HCEC 1CT (cell line): ENCODE measurements at places on chromosomes 1 and 21.

DNA sequence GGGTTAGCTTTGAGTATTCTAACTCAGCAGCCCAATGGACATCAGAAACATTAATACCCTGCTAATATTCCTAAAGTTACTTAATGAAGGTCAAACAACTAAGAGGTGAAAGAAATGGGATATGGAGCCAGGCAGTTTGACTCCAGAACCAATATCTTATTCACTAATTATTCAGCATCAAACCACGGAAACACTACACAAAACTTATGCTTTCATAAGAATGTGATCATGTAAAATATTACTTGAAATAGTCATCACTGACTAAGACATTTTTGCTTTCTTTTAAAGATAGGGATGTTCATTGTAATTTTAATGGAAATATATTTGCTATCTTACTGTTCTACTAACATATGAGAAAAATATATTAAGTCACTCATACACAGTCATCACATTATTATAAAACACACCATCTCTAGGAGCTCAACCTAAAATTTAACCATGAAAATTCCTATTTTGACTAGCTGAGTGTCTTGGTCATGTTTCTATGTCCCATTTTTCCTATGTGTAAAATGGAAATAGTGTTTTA, 240.9 kb downstream of the KCTD3 start:
- DNase-seq: peak; percentile 62

DNA sequence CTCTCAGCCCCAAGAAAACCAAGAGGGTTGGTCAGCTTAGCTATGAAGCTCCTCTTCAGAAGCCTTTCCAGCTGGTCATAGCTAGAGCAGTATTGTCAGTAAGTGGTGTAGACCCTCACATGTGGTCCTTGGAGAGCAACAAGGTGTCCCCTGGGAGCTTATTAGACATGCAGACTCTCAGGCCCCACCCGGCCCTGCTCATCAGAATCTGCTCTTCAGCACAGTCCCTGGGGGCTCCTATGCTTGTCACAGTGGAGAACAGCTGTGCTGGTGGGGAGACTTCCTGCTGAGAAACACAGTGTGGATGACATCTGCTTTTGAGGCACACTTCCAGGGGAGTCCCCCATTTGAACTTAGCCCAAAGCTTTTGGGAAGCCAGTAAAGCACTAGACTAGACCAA, 21.9 kb upstream of the NEK2 start:
- no peak for DNase-seq

DNA sequence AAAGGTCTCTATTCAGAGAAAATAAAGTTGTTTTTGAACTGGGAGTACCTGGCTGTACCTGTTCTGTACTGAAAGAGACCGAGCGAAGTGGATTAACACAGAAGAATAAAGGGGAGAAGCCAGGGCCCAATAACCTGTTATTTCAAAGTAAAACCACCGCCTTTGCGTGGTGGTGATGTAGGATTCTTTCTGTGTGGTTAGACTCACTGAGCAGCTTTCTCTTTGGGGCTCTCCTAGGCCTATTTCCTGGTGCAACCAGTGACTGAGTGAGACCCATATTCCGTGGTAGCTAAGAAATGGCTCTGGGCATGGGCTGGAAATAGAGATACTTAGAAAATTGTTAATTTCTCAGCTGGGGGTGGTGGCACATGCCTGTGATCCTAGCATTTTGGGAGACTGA, 99.9 kb downstream of the XCL2 start:
- DNase-seq: no peak

DNA sequence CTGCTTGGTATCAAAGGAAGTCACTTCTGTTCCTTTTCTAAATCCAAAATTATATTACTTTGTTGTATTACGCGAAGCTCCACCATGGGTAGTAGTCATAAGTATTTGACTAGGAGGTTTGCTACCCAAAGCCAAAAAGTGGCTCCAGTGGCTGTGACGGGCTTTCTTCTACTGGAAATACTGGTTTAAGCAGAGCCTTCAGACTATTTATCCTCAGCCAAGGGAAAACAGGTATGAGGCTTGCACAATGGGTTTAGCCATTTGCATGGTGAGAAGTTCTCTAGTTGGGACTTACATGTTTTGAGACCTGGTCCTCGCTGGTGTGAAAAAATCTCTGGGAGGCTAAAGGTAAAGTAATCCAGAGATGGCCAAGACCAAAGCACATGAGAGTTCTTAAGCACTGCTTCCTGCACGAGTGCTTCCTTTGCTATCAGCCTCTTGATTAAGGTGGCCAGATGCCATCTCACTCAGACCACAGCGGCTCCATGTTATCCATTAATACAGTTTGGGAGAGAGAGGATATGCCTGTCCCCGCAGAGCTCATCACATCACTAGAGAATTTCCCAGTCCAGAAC, 121.2 kb downstream of the PIK3R3 start:
- DNase-seq: no peak

DNA sequence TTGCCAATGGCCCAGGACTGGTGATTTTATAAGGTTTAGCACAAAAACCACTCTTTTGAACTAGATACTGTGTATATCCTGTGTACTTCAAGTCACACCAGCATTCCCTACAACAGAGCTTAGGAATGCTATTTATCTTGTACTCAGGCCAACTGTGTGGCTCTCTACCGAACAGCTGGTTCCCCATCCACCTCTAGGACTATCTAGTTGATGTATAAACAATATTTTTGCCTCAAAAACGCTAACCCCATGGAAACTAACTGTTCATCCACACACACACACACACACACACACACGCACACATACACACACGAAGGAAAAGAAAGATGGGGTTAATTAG, 28.7 kb upstream of the SLC45A3 start:
- peak; percentile 30 for DNase-seq

DNA sequence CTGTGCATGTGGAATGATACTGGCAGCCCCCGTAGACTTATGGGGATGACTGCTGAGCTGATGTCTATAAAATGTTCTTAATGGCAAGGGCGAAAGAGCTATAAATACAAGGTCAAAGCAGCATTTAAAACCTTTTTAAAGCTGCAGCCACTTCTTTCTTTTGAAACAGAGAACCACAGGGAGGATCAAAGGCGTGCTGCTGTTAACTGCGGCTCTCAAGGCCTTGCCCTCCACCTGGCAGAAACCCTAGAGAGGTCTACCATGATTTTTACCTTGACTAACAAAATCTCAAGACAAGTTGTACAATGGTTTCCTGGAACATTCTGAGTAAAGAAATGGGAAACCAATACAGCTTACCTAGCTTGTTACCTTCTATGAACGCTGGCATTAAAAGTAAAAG, 89.7 kb downstream of the SLC45A1 start:
- DNase-seq: no peak

- DNase-seq: no peak
Measured at GRCh38 chr1:28579401-28579800, 12.7 kb upstream of the RAB42 start.

DNA sequence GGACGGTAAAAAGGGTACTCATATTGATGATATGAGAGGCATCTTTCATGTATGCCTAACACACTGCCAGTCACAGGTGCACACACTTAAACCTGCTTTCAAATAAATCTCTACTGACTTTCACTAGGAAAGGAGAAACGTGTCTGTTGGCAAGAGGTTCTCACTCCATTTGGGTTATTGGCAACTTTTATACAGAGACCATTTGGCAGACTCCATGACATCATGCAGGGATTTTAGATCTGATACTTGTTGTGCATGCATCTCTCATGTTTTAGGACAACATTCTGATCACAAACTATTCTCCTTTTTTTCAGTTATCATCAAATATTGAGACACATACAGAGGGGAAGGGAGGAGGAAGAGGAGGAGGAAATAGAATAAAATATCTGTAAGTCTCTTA, 31.5 kb downstream of the RGS7 start:
- no peak for DNase-seq

GRCh38 chr1:2633366-2633935, 635 bp upstream of the MMEL1 start:
- DNase-seq: no peak

GRCh38 chr1:5756434-5757186, 235.6 kb downstream of the NPHP4 start:
- DNase-seq: no peak

GRCh38 chr1:226545836-226546596, 2.5 kb upstream of the STUM start:
- no peak for DNase-seq

- DNase-seq: no peak
Measured at GRCh38 chr1:42086146-42086545, 67.1 kb upstream of the GUCA2B start.

DNA sequence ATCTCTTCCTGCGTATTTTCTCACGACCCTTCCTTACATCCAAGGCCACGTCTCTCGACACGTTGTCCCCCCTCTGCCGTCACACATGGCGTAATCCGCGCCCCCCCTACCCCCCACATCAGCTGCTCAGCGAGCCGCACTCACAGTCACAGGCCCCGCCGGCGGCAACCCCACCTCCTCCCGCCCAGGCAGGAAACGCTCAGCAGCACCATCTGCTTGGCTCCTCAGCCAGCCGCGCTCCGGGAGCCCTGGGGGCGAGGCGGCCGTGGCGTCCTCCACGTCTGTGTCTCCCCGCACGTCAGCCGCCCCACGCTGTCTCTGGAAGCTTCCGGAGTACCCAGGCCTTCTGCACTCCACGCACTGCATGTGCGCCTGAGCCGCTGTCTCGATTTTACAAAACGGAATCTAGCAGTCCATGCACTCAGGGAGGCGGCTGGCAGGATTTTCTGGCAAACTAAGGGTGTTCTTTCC, 64.6 kb downstream of the SIK1 start:
- DNase-seq: no peak

DNA sequence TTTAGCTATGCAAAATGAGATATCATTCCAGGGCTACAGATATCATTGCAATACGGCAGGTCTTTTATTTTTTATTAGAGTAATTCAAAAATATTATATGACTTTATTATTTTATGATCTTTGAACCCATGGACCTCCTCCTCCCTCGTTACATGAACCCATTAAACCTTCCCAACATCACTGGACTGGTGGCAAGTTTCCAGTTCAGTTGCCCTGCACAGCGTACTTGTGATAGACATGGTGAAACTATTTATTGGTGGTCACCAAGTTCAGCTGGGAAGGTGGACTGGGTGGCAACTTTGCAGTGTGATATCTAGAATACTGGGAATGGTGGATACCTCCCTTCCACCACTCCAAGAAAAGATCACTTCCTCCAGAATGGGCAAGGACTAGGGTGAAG, 52.5 kb downstream of the SLC30A10 start:
- DNase-seq: no peak

GRCh38 chr1:241551759-241552638, 19.8 kb downstream of the KMO start:
- no peak for DNase-seq

GRCh38 chr21:28867401-28867800, 125.3 kb downstream of the LTN1 start:
- DNase-seq: peak; percentile 48

DNA sequence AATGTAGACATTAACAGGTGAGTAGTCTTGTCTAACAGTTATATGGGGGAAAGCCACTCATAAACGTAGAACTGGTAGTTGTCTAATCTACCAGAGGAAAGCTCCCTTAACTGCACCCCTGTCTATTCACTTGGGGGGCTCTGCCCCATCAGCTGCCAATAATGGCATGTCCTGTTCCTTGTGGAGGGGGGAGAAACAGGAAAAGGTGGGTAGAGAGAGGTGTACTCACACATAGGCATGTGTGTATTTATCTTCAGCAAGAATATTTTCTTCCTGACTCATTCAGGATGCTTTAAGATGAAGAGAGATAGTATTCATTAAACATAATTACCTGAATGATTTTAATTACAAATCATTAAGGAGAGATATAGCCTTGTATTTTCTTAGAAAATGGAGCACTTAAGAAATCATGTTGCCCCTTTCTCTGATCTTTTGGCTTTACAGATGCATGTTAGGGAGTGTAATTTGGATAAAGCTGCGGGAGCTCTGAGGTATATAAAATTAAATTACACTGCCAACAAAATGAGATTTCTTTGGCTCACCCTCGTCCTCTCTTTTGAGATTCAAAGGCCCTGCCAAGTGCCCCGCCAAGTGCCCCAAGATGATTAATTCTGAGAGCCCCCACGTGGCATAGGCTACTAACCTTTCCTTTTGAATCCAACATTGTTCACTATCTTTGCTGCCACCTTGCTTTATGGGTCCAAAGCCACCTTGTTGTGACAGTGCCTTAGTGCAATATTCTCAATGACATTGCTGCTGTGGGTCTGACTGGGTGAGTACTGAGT, 286.3 kb upstream of the LYPLAL1 start:
- no peak for DNase-seq

GRCh38 chr1:164361927-164362326, 197.1 kb upstream of the PBX1 start:
- no peak for DNase-seq
